ENCODE measurements at places on chromosomes 6 and 20.

GRCh38 chr6:168097221-168097620, 18.2 kb upstream of the FRMD1 start:
- DNase-seq = no peak

GRCh38 chr6:42637681-42638080, 73.9 kb downstream of the UBR2 start:
- no peak for DNase-seq

- no peak for DNase-seq
Observed at GRCh38 chr6:89048288-89048923, 32.1 kb upstream of the PNRC1 start.

DNA sequence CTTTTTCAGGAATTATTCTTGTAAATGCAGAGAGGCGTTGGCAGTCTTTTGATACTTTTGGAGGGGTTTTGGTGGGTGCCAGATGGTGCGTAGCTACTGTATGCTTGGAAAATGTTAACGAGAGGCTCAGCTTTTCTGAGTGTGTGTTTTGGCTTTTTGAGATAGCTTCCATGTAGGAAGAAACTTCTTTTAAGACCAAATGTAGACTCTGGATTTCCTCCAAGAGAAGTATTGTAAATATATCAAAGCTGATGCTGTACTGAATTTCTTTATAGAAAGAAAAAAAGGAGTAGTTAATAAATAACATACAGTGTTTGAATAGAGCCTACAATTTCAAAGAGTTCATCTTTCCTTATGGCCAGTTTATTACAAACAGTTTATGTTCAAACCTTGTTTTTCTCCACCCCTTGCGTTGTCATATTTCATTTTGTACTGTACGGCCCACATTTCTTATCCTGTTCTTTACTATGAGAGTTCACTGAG, 16.7 kb downstream of the TIAM2 start:
- DNase-seq = no peak

- no peak for DNase-seq
Observed at GRCh38 chr6:84551797-84552196, 212.6 kb downstream of the TBX18 start.

DNA sequence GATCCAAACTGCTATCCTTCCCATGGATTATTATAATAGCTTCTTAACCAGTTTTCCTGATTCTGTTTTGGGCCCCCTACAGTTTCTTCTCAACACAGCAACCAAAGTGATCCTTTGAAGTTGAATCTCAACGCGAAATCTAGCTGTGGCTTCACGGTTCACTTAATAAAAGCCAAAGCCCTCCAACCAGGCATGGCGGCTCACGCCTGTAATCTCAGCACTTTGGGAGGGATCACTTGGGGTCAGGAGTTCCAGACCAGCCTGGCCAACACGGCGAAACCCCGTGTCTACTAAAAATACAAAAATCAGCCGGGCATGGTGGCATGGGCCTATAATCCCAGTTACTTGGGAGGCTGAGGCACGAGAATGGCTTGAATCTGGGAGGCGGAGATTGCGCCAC, 3.3 kb downstream of the RMND1 start:
- no peak for DNase-seq

All from inflammatory macrophage treated with lipopolysaccharide for 4 hours (primary cell).